A549 treated with AZD2906 at 1 μM for 4 hours (cell line): ENCODE measurements at places on chromosomes 16 and 17. TPM values are rescaled to one million over a fixed set of nuclear protein-coding genes. Genes with fewer than 3 reads are reported as not detected.

The KRTAP1-5 gene
- not detected in 5 replicates for total RNA-seq

The PRSS27 gene
- total RNA-seq, result 1.1 to 2.3 TPM (median 1.8 TPM) in 5 replicates

The HS3ST6 gene
- 1.1 to 2.1 TPM (median 2.0 TPM) in 5 replicates for total RNA-seq

The TVP23A gene
- total RNA-seq, result 0.08 to 0.29 TPM (median 0.17 TPM) in 4 of 5 replicates, not detected in the other

The PLCG2 gene
- 3.3 to 4.3 TPM (median 3.4 TPM) in 5 replicates for total RNA-seq

The PIPOX gene
- total RNA-seq, result 0.07 to 0.33 TPM (median 0.11 TPM) in 4 of 5 replicates, not detected in the other

The CACNG1 gene
- 0.07 to 0.25 TPM (median 0.17 TPM) in 5 replicates for total RNA-seq

The FSCN2 gene
- 0.86 to 1.6 TPM (median 1.3 TPM) in 5 replicates for total RNA-seq
